ENCODE measurements at places on chromosomes 5 and 9. TPM values are rescaled to one million over a fixed set of nuclear protein-coding genes. Genes with fewer than 3 reads are reported as not detected.

DCANP1 gene
- total RNA-seq: not detected

- 0 out of 2 replicates have a peak, but pooled peaks cover 4% of the 10 kb centered on the region for H3K36me3 ChIP-seq
- no peak for DNase-seq
- peaks cover 24% of the 10 kb centered on the region for H3K4me1 ChIP-seq
- no peak overlapping the region for H3K27ac ChIP-seq
- peaks cover 3% of the 10 kb centered on the region for H3K27me3 ChIP-seq
Measured at GRCh38 chr9:125468646-125469045, 207.0 kb downstream of the GAPVD1 start.

ABO gene
- not detected for total RNA-seq

CTNND2 gene
- not detected for total RNA-seq

- no peaks in the 10 kb centered on the region for H3K36me3 ChIP-seq
- no peak overlapping the region for H3K27ac ChIP-seq
- DNase-seq: no peak
- H3K4me1 ChIP-seq: no peaks in the 10 kb centered on the region
- no peak overlapping the region for H3K4me3 ChIP-seq
Measured at GRCh38 chr5:169450464-169450863, 133.1 kb upstream of the SPDL1 start.

CATSPER3 gene
- total RNA-seq: 0.20 TPM
